HS-27A (cell line): ENCODE measurements at places on chromosomes 4 and X.
A peak's percentile ranks its signal among the peaks of the same experiment; 100 is the strongest.

- DNase-seq: no peak
Observed at GRCh38 chrX:42399632-42400024, 378.3 kb downstream of the PPP1R2C start.

DNA sequence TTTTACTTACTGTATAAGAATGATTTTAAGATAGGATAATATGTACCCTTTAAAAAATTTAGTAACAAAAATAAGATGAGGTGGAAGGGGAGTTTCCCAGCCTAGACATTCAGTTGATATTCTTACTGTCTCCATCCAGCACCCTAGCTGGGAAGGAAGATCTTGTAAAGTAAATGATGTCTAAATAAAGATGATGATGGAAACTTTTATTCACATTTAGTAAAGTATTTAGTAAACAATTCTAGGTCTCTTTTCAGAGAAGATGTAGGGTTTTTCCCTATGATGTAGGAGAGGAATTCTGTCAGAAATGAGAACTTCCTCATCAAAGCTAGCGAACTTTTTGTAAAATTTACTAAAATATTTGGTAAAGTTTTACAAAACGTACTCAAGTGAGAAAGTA lies 136.8 kb downstream of the RAPGEF2 start:
- DNase-seq: no peak

GRCh38 chr4:170226288-170226687 lies 136.5 kb upstream of the AADAT start:
- DNase-seq: no peak

DNA sequence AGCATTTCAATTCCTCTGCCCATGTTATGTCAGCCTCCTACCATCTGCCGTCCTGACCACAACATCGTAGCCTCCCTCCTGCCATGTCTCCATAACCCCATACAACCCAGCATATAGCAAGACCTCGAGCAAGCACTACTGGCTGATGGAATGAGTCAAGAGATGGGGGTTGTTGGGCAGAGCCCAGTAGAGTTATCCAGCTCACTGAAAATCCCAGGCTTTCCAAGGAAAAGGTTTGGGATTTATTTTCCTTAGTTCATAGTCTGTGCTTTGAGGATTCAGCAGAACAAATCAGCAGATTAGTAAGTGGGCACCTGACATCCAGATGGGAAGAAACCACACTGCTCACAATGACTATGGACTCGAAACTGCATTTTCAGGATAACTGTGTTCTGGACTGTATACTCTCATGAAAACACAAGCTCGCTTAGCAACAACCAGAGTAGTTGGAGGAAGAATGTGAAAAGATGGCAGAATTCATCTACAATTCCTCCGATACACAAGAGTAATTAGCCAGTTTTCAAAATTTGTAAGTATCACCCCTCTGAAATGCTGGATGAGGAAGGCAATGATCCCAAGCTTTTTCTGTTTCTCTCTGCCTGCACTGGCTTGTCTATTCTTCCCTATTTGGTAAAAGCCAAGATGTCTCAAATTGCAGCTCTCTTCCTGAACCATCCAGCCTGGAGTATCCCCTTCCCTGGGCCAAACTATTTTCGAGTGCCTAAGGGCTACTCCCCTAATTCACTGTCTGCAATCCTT lies 186.2 kb upstream of the TBL1X start:
- no peak for DNase-seq

- DNase-seq: peak; percentile 65
Observed at GRCh38 chr4:90318193-90318592, 191.0 kb downstream of the CCSER1 start.

DNA sequence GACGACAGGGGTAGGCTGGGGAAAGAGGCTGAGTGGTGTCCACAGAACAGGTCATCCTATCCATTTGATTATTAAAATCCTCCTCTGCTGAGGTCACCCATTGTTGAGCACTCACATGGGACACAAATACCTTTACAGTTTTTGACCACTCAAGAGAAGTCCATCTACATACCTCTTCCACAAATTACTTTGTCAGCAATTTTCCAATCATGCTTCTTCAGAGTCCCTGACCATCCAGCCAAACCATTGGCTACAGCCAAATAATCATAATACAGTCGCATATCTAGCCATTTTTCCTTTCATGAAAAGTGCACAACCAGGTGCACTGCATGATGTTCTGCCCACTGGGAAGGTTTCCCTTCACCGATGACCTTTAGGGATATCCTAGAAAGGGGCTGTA lies 407.4 kb downstream of the TEX13C start:
- no peak for DNase-seq

GRCh38 chr4:14641871-14642270 lies 360.4 kb upstream of the CPEB2 start:
- DNase-seq: no peak

- no peak for DNase-seq
Observed at GRCh38 chr4:7429601-7430078, 5.1 kb downstream of the PSAPL1 start.

DNA sequence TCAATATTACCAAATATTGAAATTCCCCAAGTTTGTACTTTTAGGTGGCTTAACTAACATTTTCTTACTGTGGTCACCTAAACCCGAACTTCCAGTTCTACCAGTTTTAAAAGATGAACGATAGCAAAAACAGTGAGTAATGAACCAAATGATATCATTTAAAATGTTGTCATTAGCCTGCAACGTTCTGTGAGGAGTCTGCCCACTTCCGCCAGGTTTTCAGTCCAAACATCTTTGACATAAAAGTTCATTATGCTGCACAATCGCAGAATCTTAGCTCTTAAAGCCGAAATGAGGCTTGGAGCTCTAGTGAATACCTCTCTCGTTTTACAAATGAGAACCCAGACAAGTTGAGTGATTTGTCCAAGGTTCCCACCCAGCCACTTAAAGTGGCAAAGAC lies 762 bp downstream of the PIGA start:
- no peak for DNase-seq

GRCh38 chr4:151583157-151583914 lies 174.4 kb downstream of the FHIP1A start:
- DNase-seq: no peak

DNA sequence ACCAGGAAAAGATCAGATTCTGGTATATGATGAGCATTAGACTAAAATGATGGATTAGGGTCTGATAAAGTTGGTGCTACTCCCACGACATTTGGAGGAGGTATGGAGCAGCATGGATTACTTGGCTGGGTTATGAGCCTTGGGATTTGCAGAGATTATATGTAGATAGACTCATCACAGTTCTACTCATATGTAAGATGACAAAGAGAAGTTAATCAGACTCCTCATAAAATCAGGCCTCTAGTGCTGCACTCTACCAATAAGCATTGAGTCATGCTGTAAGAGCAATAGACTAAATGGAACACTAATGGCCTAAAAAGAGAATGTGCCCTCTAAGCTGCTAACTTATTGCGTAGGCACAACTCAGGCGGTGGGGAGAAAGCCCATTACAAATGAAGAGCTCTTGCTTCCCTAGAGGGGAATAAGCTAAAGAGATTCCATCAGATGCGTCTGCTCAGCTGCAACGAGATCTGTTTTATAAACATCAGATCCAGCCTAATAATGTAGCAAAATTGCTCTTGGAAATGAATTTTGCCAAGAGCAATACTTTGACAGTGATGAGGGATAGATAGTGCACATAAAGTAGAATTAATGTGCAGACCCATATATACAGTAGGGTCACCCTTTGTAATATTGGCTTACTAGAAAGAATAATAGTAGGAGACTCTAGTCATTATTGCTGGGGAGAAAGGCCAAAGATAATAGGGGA lies 17.5 kb downstream of the LIAS start:
- DNase-seq: no peak

GRCh38 chr4:156495836-156496235 lies 475.8 kb downstream of the PDGFC start:
- DNase-seq: no peak

DNA sequence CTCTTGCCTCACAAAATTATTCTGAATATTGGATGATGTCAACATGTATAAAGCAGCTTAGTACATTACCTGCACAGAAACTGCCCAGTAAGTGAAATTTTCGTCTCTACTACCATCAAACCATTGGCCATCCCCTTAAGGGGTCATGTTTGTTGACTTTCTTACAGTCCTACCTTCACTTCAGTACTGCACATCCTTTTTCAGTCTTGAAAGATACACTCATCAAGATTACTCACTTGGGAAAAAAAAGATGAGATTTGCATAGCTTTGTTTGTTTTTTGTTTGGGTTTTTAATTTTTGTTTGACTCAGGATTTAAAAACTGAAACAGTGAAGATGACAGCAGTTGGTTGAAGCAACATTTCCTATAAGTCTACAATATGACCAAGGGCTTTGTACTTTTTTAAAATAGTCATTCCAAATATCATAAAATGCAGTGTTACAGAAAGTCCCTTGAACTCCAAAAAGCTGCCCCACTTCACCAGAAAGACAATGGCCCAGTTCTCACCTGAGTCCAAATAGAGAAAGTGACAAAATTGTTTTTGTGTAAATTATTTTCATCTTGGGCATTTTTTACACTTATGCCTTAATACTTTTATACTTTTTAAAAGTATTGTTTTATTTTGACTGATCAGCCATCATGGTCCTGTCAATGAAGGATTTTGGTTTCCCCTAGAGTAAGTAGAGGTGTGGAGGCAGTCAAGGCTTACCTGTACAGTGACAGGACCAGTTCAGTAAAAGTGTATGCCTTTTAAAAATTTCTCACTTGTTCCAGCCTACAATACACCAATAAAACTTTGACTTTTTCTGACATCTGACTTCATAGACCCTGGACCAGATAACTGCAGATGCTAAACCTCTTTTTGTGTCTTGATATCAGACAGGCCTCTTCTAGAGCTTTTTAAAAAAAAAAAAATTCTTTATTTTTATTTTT lies 59.7 kb upstream of the EDA2R start:
- DNase-seq: no peak

DNA sequence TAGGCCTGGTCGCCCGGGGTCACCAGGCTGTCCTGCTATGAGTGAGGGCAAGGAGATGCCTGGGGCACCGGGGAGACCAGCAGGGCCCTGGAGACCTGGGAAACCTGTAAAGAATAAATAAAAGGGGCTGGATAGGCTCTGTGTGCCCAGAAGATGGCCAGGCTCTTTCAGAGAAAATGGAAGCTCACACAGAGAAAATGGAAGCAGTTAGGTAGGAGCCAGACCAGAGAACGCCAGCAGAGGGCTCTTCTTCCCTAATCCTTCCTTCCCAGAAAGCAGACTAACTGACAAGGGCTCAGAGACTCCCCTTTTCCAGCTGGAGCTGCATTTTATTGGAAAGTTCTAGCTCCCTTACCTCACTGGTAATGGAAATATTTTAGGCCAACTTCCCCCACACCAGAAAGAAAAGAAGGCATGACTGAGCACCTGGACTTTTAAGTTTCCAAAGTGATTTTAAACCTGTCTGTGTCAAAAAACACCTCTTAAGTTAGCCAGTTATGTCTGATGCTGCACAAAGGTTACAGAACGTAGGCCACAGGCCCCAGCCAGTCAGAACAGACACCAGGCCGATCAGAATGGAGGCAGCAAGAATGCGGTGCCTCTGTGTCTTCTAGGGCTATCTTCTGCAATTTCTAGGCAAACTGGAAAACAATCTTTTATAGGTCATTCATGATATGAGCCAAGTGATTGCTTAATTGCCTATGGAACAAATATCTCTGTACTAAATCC lies 74.0 kb downstream of the ATG4A start:
- no peak for DNase-seq

DNA sequence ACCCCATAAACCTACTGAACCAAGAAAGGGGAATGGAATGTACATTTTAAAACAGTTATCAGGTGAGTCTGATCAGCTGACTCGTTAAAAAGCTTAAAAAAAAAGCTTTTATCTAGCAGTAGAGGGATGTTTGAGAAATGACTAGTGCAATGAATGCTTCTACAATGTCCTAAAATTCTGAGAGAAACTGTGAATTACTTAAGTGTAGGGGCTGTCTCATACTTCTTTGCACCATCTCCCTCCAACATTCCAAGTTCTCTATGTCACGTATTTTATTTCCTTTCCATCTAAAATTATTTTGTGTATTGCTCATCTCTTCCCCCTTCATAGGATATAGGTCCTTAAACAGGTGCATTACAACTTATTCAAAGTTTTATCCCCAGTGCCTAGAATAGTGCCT lies 11.9 kb upstream of the AREG start:
- DNase-seq: no peak

DNA sequence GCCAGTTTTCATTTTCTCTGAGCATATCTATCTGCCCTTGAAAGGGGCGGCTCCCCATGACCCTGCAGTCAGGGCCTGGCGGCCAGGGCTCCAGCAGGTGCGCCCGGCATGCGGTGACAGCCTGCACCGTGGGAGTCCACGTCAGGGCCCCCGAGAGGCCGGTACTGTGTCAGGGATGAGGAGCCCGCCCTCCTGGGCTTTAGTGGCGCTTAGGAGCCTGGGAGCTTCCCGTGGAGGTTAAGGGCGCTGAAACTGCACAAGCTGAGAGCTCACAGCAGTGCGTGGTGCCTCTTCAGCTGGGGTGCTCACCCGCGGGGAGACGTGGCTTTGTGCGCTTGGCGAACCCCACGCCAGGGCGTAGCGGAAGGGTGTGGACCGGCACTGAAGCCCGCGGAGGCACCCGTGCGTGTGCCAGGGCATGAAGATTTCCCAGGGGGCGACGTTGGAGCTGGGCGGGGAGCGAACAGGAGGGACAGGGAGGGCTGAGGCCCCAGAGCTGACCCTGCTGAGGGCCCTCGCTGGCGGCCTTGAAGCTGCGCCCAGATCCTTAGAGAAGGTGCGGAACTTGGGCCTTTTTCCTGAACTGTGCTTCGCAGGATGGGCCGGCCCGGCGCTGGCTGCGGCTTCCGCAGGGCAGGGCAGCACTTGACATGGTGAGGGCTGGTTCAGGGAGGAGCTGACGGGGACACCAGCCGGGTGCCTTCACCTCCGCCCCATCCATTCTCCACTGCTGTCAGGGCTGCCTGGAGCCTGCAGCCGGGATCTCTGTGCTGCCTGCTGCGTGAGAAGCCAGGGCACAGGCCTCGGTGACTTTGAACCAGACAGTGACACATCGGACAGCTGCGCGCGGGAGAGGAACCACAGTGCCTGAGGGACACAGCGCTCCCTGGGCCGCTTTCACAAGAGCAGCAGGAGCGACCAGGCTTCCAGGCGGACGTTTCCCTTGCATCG lies 32.9 kb downstream of the HTT-AS start:
- DNase-seq: peak; percentile 23

GRCh38 chr4:23036921-23037495 lies 344.3 kb downstream of the GBA3 start:
- no peak for DNase-seq

DNA sequence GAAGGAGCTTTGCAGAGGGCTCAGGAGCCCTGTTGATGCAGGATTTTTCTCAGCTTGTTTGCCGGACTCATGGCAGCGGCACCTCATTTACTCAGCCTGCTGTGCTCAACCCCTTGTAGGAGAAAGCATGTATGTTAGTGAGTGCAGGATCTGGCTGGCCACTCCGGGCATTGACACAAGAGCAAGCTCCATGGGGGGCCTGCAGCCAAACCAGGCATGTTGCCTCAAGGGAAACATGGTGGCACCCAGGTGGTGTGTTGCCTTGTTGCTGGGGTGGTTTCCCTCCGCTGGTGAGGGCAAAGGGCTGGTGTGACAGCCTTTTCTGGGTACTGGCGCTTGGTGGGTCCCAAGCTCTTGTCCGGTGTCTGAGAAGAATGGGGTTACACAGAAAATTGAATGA lies 189.3 kb upstream of the ANXA3 start:
- DNase-seq: no peak

- DNase-seq: no peak
Observed at GRCh38 chrX:63330681-63331080, 20.5 kb downstream of the SPIN4 start.
